ENCODE measurements at places on chromosomes 3 and 15. TPM values are rescaled to one million over a fixed set of nuclear protein-coding genes. Genes with fewer than 3 reads are reported as not detected.
A peak's percentile ranks its signal among the peaks of the same experiment; 100 is the strongest.

GRCh38 chr3:169607949-169608348, 55.6 kb downstream of the MECOM start:
- no peak for DNase-seq

DNA sequence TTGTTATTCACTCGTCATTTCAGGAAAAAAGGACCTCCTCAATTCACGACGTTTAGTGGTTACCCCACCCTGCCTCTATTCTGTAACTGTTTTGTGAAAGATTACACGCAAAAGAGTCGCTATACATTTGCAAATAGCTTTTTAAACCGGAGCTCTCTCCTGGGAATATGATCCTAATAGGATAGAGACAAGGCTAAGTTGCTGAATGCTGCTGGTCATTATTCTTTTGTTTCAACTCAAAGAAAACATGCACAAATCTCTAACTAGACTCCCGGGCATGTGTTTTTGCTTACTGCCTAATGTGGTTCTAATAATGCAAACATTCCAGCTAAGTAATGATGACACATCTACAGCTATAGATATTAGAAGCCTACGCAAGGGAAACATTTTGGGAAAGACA, 214.6 kb upstream of the MDFIC2 start:
- no peak for DNase-seq

- no peak for DNase-seq
These were observed 342.2 kb downstream of the GBE1 start for GRCh38 chr3:81419228-81419627.

GRCh38 chr15:86611417-86612040, 531.9 kb downstream of the AGBL1 start:
- no peak for DNase-seq

- DNase-seq, result no peak
These were observed 310.2 kb upstream of the LMCD1 start for GRCh38 chr3:8191406-8191805.

- DNase-seq, result no peak
These were observed 755 bp downstream of the PTPN9 start for GRCh38 chr15:75578173-75578947.

GRCh38 chr3:159844801-159845261, 143.8 kb upstream of the IL12A start:
- no peak for DNase-seq

- DNase-seq, result no peak
These were observed 30.8 kb downstream of the CHCHD4 start for GRCh38 chr3:14093831-14094230.

GRCh38 chr3:190696777-190697501, 165.6 kb downstream of the GMNC start:
- DNase-seq, result no peak

- no peak for DNase-seq
These were observed 837.8 kb downstream of the DIPK2A start for GRCh38 chr3:144809380-144809779.

- no peak for DNase-seq
These were observed 354.7 kb downstream of the MCTP2 start for GRCh38 chr15:94586099-94586498.

GRCh38 chr15:91152896-91153581, 53.0 kb downstream of the SV2B start:
- DNase-seq, result no peak

DNA sequence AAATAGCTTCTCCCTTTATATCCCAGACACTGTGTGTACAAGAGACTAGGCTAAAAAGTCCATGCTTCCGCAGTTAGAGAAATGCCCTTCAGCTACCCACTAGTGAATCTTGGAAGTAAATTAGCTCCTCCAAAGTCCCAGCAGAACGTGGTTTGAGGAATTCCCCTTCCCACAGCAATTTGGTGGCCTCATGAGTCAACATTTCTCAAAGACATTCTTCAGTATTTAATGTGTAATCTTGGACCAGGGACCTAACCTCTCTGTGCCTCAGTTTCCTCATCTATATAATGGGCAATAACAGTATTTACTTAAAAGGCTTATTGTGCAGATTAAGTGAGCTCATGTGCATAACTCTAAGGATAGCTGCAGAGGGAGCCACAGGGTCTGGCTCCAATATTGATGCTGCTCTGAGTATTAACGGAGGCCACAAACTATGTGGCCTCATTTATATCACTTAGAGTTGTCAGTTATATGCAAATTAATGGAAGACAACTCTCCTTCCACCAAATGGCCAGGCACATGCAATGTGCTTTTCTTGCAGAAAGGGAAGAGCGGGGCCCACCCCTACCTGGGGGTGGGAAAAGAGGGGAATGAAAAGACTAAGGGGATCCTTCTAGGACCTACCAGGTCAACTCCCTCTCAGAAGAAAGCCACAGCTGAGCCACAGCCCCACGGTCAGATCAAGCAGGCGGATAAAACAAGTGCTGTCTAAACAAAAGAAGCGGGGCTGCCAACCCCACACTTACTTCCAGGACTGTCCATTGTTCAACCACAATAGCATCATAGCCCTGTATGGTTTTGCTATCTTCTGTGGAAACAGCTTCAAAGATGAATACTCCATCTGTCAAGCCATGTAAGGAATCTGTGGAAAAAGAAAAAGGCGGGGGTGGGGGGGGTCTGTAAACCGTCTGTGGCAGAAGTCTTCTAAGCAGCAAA, 92.4 kb downstream of the OXNAD1 start:
- no peak for DNase-seq

DNA sequence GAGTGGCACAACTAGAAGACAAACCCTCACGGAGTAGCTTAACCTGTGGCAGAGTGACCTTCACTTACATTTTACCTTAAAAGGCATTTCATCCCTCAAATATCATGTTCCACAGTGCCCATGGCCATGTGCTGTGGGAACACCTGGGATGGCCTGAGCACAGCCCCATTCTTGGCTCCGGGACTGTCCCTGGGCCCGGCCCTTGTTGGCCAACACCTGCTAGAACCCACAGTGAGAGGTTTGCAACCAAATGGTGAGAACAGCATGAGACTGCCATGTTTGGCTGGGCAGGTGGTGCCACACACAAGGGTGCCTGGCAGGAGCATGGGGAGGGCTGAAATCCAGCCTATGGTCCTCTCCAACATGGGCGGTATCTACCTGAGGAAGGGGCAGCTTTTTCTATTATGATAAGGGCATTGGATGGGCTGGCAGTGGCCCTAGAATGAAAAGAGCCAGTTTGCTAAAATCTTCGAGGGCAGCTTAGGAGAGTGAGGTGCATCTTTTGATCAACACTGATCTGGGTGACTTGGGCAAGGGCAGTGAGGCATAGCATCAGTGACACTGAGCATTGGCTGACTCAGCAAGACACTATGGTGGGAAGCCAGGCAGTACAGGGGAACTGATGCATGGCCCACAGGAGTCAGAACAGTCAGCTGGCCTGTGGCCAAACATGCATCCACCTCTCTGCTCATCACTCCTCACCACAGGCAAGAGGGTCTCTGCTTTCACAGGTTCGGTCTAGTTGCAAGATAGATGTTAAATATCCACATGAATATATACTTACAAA, 53.9 kb downstream of the SYNM start:
- DNase-seq, result no peak

DNA sequence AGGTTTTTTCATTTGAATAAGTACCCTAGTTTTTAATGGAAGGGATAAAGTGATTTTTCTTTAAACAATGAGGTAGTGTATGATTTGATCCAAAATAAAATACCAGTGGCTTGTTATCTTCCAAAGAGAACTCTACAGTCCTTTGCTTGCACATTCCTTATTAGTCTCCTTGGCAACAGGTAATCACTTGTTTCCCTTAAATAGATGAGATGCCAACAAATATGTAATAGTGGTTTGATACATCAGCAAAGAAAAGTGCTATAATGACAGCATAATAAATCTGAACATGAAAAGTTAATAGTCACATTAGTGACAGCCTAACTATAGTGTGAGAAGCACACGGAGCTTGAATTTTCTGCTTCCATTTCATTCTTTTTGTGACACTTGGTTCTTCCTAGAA, 360.2 kb downstream of the ZNF385D start:
- DNase-seq, result peak; percentile 23

DNA sequence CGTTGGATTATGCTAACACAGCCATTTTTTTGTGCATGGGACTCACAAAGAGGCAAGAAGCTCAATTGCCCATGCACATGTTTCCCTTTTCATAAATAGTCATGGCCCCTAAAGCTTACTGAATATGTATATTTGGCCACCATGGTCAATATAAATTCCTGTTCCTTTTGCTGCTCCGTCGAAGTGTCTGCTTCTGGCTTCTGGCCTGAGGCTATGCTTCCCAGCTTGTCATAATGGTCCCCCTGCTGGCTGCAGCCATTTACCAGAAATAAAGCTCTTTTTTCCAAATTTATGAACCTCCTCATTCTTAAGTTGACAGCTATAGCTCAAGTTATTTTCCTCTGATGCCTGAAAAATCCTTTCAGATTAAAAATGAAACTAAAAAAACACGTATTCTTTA, 602.1 kb downstream of the VGLL3 start:
- DNase-seq, result no peak

DNA sequence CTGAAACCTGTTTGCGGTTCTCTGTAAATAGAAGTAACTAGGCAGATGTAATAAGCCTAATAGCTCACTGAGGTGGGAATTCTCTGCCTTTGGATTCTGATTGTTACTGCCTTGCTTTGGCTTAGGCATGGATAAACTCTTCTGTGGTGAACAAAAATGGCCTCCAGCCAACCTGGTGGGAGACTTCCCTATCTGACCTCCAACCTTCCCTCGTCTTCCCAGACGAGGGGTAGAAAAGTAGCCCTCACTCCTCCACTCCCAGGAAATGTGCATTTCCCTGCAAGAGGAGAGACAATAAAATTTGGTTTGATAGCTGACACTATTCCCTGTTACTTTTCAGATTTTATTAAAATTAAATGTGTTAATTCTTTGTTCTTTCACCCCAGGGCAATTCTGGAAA, 606 bp upstream of the CD96 start:
- DNase-seq, result no peak

DNA sequence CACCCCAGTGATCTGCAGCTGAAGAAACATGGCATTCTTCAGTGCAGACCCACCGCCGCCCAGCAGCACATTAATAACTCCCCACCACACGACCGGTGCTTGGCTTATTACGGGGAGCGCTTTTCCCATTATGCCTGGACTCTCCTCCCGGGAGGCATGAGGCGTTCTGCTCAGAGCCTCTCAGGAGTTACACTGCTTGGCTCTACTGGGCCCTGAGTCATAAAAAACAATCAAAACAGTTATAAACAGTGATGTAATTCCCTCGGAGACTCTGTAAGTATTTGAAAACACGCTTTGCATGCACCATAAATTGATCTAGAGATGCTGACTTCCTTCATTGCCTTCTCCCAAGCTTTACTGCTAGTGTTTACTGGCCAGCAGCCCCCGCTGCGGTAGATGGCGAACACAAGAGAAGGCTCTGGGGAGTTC, 77.1 kb upstream of the SNRPA1 start:
- DNase-seq, result no peak

DNA sequence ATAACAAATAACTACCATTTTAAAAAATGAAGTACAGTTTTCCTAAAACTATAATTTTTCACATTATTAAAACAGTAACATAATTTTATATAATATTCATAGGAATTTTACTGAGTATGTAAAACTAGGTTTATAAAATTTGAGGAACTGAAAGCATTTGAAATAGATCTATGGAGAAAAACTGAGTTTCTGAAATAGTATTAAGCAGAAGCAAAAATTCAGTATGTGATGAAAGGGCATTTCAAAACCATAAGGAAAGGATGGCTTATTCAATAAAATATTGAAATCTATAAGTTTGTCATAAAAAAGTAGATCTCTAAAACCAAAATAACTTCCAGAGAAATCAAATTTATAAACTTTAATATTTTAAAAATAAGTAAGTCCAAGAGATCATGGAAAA, 53.4 kb downstream of the GBE1 start:
- no peak for DNase-seq

GRCh38 chr3:24401090-24401810, 93.4 kb downstream of the THRB start:
- no peak for DNase-seq

- no peak for DNase-seq
These were observed 98.5 kb upstream of the SLC25A36 start for GRCh38 chr3:140842984-140843649.

DNA sequence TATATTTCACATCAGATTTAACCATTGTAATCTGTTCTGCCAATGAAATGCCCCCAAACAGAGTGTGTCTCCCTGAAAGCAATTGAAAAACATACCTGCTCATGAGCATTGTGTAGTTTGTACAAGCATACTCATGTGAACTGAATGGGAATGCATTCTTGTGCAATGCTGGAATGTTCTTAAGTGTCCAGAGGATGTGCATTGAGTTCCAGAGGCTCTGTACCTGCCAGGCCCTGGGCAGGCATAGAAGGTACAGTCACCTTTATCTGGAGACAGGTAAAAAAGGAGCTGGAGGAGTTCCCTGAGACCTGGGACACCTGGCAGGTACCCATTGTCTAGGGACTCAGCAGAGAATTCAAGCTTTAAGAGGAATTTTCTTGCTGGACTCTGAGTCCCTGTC, 2.8 kb downstream of the MRAS start:
- no peak for DNase-seq

GRCh38 chr15:50881121-50882048, 27.1 kb upstream of the AP4E1 start:
- no peak for DNase-seq

DNA sequence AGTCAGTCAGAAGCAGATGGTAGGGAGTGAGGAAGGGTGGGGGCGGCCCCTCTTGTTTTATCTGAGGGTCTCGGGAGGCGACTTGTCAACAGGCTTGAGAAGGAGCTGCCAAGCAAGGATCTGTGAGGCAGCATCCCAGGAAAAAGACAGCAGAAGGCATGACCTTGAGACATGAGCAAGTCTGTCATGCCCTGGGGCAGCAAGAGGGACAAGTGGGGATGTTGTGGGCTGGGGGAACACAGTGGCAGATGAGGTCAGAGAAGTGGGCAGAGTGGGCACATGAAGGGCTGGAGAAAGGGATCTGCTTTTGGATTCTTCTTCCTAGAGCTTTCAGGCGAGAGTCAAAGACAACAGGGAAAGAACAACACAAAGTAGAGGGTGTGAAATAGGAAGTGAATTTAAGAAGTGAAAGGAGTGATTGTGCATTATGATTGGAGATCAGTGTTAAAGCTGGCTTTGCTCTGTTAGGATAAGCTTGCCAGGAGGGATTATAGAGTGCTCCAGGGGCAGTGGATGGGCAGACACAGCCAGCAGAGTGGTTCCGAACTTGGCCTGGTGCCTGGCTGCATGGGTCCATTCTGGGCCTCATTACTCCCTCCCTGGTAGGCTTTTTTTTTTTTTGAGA, 73.3 kb downstream of the USP13 start:
- no peak for DNase-seq

DNA sequence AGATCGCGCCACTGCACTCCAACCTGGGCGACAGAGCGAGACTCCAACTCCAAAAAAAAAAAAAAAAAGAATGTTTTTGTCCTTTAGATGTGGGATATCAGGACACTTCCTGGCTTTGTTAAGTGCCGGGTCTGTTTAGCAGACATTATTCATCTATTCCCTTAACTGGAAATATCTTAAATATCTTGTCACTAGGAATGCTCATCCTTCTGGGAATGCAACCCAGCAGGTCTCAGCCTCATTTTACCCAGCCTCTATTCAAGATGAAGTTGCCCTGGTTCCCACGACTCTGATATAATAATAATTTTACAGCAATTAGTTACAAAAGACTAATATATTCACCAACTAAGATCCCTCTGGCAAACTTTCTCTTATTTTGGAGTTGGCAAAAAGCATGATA, 260.9 kb upstream of the SLITRK3 start:
- DNase-seq, result no peak

- DNase-seq, result no peak
These were observed 140.3 kb downstream of the ARPP21 start for GRCh38 chr3:35779611-35780010.

The DAZL gene
- not detected for polyA plus RNA-seq

The PRR20G gene
- not detected for polyA plus RNA-seq

The SEMA4B gene
- 9.2 TPM for polyA plus RNA-seq

The TMED3 gene
- 366 TPM for polyA plus RNA-seq

The FEZF2 gene
- polyA plus RNA-seq, result not detected

The GRK7 gene
- not detected for polyA plus RNA-seq

All from BJ (cell line).